CD4-positive, CD25-positive, alpha-beta regulatory T cell (primary cell): ENCODE measurements at places on chromosomes 6 and 20. TPM values are rescaled to one million over a fixed set of nuclear protein-coding genes. Genes with fewer than 3 reads are reported as not detected.

- no peaks in the 10 kb centered on the region for H3K27me3 ChIP-seq
- no peaks in the 10 kb centered on the region for H3K36me3 ChIP-seq
- H3K27ac ChIP-seq = no peak overlapping the region
- peaks cover 5% of the 10 kb centered on the region for H3K4me1 ChIP-seq
- no peak for DNase-seq
These were observed 21.8 kb downstream of the MAN1A1 start for GRCh38 chr6:119327810-119328209.

- H3K27me3 ChIP-seq = no peaks in the 10 kb centered on the region
- no peak overlapping the region for H3K4me3 ChIP-seq
- H3K4me1 ChIP-seq = no peaks in the 10 kb centered on the region
- DNase-seq = no peak
- H3K27ac ChIP-seq = no peak overlapping the region
- no peaks in the 10 kb centered on the region for H3K36me3 ChIP-seq
These were observed 33.0 kb downstream of the FRMD1 start for GRCh38 chr6:168045706-168046620.

- H3K27me3 ChIP-seq = peaks cover 3% of the 10 kb centered on the region
- H3K4me3 ChIP-seq = no peak overlapping the region
- no peaks in the 10 kb centered on the region for H3K36me3 ChIP-seq
- DNase-seq = no peak
- H3K4me1 ChIP-seq = no peaks in the 10 kb centered on the region
- no peak overlapping the region for H3K27ac ChIP-seq
These were observed 2.7 kb downstream of the SLC17A2 start for GRCh38 chr6:25927756-25928216.

- no peak overlapping the region for H3K27ac ChIP-seq
- H3K27me3 ChIP-seq = peaks cover 2% of the 10 kb centered on the region
- no peak overlapping the region for H3K4me3 ChIP-seq
- DNase-seq = no peak
- H3K4me1 ChIP-seq = no peaks in the 10 kb centered on the region
These were observed 57.3 kb downstream of the EYA2 start for GRCh38 chr20:46951840-46952497.

- no peak overlapping the region for H3K4me3 ChIP-seq
- no peaks in the 10 kb centered on the region for H3K4me1 ChIP-seq
- no peaks in the 10 kb centered on the region for H3K36me3 ChIP-seq
- no peaks in the 10 kb centered on the region for H3K27me3 ChIP-seq
- H3K27ac ChIP-seq = no peak overlapping the region
These were observed 389.8 kb downstream of the GRIK2 start for GRCh38 chr6:101783287-101783686.

Gene LY6G6D
- total RNA-seq = not detected

Gene PRR18
- not detected for total RNA-seq
